ENCODE measurements at places on chromosomes 11 and 22.

GRCh38 chr11:2940147-2940920 lies 11.1 kb upstream of the PHLDA2 start:
- no peak for DNase-seq

DNA sequence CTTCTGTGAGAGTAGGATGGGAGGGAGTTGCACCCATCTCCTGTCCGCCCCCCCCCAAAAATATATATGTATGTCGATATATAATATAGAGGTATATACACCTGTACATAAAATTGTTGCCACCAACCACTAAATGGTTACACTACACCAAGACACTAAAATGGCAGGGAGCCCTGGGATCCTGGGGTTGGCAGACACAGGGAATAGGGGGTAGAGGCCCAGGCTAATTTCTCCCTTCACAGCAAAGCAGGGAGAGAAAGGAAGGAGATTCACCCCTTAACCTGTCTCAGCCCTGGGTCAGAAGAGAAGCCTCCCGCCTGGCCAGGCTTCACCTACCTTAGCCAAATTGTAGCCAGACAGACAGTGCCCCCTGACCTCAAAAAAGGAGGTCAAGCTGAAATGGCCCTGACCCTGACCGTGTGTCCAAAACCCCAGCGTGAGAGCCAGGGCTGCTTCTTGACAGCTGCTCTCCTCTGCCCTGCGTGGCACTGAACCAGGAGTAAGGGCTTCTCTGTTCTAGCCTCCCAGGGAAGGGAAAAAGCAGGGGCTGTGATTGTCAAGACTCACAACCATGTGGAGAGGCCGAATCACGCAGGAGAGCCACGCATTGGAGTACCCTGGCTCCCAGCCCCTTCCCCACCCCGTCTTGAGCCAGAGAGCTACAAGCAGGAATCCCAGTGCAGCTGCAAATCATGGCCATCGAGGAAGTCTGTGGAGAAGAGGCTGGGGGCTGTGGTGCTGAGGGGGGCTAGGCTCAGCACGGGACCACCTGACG lies 40.5 kb downstream of the SGSM3 start:
- DNase-seq: no peak

GRCh38 chr11:73047773-73048371 lies 94.2 kb downstream of the FCHSD2 start:
- peak; percentile 58 for DNase-seq

DNA sequence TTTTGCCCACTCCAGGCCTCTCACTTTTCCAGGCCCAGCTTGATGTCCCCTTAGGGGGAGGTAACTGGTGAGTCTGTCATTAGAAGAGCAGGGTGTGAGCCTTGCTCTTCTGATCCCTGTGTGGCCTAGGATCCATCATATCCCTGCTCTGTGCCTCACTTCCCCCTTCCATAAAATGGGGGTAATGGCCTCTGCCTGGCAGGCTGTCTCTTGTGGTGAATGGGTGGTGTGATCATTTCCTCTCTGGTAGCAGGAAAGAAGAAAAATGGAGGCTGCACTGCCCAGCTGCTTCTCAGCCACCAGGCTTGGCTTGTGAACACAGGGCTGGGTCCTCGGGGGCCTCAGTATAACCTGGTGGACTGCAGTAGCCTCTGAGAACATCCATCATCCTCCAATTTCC lies 5.6 kb downstream of the ARHGEF17 start:
- DNase-seq: no peak

- peak; percentile 52 for DNase-seq
Observed at GRCh38 chr22:39242595-39243438, 2.0 kb downstream of the PDGFB start.

- no peak for DNase-seq
Observed at GRCh38 chr11:75689863-75690609, 21.2 kb upstream of the MAP6 start.

DNA sequence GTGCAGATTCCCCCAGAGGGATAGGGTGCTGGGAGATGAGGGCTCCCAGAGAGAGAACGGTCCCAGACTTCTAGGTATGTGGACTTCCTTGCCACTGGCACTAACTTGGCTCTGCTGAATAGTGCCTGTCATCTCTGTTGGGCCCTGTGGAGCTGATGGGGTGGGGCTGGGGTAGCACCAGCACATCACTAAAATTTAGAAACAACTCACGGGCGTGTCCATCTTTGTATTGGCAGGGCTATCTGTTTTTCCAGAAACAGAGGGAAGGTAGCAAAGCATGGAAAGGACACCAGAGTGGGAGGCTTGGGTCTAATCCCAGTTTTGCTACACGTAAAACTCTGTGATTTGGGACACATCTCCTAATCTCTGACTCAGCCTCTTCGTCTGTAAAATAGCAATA lies 25.8 kb downstream of the SWAP70 start:
- no peak for DNase-seq

DNA sequence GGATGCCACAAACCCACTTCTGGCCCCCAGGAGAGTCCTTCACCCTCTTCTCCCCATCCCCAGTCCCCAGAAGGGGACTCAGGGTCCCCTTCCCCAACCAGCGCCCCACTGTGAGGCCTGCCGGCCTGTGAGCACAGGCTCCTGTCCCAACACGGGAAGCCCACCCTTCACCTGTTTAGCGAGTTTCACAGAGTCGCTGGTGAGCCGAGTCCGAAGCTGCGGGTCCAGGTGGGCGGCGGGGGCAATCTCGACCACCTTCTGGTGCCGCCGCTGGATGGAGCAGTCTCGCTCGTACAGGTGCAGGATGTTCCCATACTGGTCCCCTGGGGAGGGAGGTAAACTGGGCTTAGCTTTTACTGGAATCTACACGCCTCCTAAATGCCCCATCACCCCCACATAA lies 13.3 kb downstream of the LRFN4 start:
- DNase-seq: no peak

GRCh38 chr11:44923806-44924205 lies 26.9 kb downstream of the TP53I11 start:
- DNase-seq: no peak

All from NCI-H1417 (cell line).